ENCODE measurements at places on chromosomes 3 and 15.

DNA sequence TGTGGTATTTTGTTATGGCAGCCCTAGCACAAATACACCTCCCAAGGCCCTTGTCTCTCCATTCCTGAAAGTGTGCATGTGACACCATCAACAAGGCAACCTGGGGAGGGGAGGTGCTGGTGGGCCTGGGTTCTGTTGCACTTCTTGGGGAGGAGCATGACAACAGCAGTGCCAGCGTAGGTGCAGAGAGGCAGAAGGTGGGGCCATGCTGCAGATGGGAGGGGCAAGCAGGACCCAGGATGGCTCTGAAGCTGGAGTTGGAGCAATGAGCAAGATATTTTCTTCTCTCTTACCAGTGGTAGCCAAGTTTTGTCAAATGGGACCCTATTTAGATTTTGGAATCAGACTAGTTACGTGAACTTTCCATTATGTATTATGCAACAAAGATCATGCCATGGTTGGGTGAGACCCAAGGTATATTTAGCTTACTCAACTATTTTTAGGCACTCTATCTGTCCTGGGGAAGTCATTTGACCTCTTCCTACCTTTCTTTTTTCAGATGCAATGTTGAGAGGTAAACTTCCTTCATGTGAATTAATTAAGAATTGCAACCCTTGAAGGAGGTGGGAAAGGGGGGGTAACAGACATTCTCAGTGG lies 3.4 kb downstream of the FYCO1 start:
- H3K4me1 ChIP-seq: peaks cover 19% of the 10 kb centered on the region
- H3K4me3 ChIP-seq: no peak overlapping the region
- DNase-seq: no peak
- peaks cover 7% of the 10 kb centered on the region for H3K27me3 ChIP-seq
- no peak overlapping the region for H3K27ac ChIP-seq
- H3K36me3 ChIP-seq: no peaks in the 10 kb centered on the region

- H3K27me3 ChIP-seq: no peaks in the 10 kb centered on the region
- DNase-seq: no peak
- no peaks in the 10 kb centered on the region for H3K36me3 ChIP-seq
- H3K4me1 ChIP-seq: peaks cover 2% of the 10 kb centered on the region
- no peak overlapping the region for H3K27ac ChIP-seq
Measured at GRCh38 chr15:63364399-63365272, 17.0 kb downstream of the CA12 start.

- H3K4me1 ChIP-seq: no peaks in the 10 kb centered on the region
- no peaks in the 10 kb centered on the region for H3K36me3 ChIP-seq
- DNase-seq: no peak
- no peak overlapping the region for H3K4me3 ChIP-seq
- H3K27me3 ChIP-seq: no peaks in the 10 kb centered on the region
Measured at GRCh38 chr3:103786296-103786695, 1351.5 kb downstream of the ZPLD1 start.

- no peak overlapping the region for H3K27ac ChIP-seq
- H3K4me3 ChIP-seq: no peak overlapping the region
- H3K36me3 ChIP-seq: no peaks in the 10 kb centered on the region
- no peaks in the 10 kb centered on the region for H3K27me3 ChIP-seq
- peaks cover 6% of the 10 kb centered on the region for H3K4me1 ChIP-seq
- no peak for DNase-seq
Measured at GRCh38 chr3:61646851-61647525, 85.6 kb downstream of the PTPRG start.

GRCh38 chr3:55512571-55513343 lies 25.7 kb upstream of the WNT5A start:
- H3K4me1 ChIP-seq: peaks cover 16% of the 10 kb centered on the region
- H3K27me3 ChIP-seq: no peaks in the 10 kb centered on the region
- no peak for DNase-seq

DNA sequence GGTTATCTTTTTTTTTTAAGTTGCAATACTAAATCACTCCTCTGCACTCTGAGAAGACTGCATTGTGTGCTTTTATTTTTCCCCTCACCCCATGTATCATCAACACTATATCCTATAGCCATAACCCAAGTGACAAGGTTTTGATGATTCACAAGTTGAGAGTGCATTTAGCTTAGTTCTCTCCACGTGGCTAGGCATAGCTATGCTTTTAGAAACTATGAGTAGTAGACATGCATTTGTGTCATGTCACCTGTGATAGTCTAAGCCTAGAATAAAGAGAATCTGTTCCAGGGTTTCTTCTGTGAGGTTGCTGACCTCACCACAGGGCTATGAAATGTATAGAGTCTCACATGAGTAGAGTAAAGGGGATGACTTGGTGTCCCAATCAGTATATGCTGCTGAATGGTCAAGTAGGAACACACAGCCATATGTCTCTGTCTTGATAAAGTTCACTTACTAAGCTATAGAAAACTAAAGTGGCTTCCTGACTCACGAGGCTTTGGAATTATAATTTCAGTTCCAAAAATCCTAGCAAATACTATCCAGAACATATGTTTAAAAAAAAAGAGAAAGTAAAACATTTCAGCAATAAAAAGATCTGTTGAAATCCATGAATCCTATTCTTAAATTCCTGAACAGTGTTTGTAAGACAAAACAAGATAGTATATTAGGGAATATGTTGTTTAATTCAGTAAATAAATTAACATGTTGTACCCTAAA lies 206.3 kb downstream of the LSAMP start:
- H3K36me3 ChIP-seq: no peaks in the 10 kb centered on the region
- H3K4me3 ChIP-seq: no peak overlapping the region
- no peak for DNase-seq
- no peaks in the 10 kb centered on the region for H3K4me1 ChIP-seq
- no peak overlapping the region for H3K27ac ChIP-seq
- H3K27me3 ChIP-seq: no peaks in the 10 kb centered on the region

GRCh38 chr3:105364128-105364527 lies 2.6 kb upstream of the ALCAM start:
- H3K36me3 ChIP-seq: no peaks in the 10 kb centered on the region

DNA sequence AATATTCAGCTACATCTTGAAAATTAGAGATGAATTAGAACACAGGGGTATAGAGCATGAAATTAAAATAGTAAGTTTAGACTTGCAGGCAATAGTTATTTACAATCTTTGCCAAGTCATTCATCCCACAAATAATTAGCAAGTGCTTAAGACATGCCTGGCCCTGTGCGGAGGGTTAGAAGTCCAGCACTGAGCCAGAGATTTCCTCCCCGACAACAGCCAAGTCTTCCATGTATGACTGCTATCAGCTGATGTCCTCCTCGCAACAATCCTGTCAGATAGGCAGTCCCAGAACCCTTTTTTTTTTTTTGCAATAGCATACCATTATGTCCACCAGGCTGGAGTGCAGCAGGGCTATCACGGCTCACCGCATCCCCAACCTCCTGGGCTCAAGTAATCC lies 14.6 kb downstream of the SIN3A start:
- peaks cover 5% of the 10 kb centered on the region for H3K36me3 ChIP-seq
- H3K4me1 ChIP-seq: no peaks in the 10 kb centered on the region
- DNase-seq: no peak
- no peak overlapping the region for H3K4me3 ChIP-seq
- H3K27ac ChIP-seq: no peak overlapping the region

- H3K4me1 ChIP-seq: no peaks in the 10 kb centered on the region
- H3K4me3 ChIP-seq: no peak overlapping the region
- H3K27ac ChIP-seq: no peak overlapping the region
- no peaks in the 10 kb centered on the region for H3K27me3 ChIP-seq
- H3K36me3 ChIP-seq: no peaks in the 10 kb centered on the region
Measured at GRCh38 chr15:100536733-100537132, 8.0 kb upstream of the CERS3 start.

DNA sequence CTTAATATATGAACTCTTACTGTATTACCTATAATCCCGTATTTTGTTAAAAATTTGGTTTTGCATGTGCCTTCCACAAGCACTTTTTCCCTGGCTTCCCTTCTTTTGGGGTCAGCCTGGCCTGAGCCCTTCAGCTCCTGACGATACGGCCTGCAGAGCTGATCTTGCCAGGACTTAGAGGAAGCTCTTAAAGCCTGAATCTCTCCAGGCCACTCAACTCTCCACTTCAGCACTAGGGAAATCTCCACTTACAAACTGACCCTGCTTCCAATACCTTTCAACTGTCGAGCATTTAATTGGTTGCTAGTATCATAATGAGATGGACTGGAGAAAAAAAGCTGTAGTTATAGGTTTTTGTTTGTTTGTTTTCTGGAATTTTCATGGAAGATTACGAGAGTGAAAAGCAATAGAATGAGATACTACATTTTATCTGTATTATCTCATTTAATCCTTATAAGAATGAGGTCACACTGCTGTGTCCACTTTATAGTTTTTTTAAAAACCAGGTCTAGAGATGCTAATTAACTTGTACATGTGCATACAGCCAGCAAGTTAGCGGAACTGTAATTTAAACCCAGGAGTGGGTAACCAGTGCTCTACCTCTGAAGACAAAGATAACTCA lies 54.8 kb downstream of the ZBTB38 start:
- no peak for DNase-seq
- H3K36me3 ChIP-seq: no peaks in the 10 kb centered on the region
- no peak overlapping the region for H3K4me3 ChIP-seq
- no peak overlapping the region for H3K27ac ChIP-seq
- no peaks in the 10 kb centered on the region for H3K27me3 ChIP-seq

DNA sequence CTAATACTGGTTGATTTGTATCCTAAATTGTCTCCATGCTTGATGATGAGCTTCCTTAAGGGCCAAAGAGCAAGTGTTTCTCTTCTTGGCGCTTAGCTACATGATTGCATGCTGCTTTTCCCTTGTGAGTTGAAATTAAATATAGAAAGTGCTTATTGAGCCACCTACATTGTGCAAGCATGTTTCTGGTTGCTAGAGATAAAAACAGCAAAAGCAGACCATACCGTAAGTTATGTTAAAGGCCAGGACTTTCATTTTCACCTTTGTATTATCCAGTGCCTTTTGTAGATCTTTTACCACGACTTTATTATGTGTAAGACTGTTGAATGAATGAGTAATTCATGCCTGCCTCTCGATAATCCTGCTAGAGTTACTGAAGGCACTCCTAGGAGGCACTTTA lies 41.9 kb upstream of the CCNB2 start:
- H3K27ac ChIP-seq: no peak overlapping the region
- H3K4me3 ChIP-seq: no peak overlapping the region
- no peaks in the 10 kb centered on the region for H3K4me1 ChIP-seq
- DNase-seq: no peak
- no peaks in the 10 kb centered on the region for H3K27me3 ChIP-seq
- H3K36me3 ChIP-seq: peaks cover 36% of the 10 kb centered on the region

- no peak overlapping the region for H3K4me3 ChIP-seq
- H3K27ac ChIP-seq: no peak overlapping the region
- no peaks in the 10 kb centered on the region for H3K36me3 ChIP-seq
- H3K27me3 ChIP-seq: no peaks in the 10 kb centered on the region
- H3K4me1 ChIP-seq: peaks cover 33% of the 10 kb centered on the region
- DNase-seq: no peak
Measured at GRCh38 chr15:98723195-98723594, 74.9 kb downstream of the IGF1R start.

- no peak overlapping the region for H3K27ac ChIP-seq
- no peak for DNase-seq
- H3K4me1 ChIP-seq: no peaks in the 10 kb centered on the region
- no peaks in the 10 kb centered on the region for H3K36me3 ChIP-seq
- no peaks in the 10 kb centered on the region for H3K27me3 ChIP-seq
- no peak overlapping the region for H3K4me3 ChIP-seq
Measured at GRCh38 chr3:24377218-24377993, 117.2 kb downstream of the THRB start.

DNA sequence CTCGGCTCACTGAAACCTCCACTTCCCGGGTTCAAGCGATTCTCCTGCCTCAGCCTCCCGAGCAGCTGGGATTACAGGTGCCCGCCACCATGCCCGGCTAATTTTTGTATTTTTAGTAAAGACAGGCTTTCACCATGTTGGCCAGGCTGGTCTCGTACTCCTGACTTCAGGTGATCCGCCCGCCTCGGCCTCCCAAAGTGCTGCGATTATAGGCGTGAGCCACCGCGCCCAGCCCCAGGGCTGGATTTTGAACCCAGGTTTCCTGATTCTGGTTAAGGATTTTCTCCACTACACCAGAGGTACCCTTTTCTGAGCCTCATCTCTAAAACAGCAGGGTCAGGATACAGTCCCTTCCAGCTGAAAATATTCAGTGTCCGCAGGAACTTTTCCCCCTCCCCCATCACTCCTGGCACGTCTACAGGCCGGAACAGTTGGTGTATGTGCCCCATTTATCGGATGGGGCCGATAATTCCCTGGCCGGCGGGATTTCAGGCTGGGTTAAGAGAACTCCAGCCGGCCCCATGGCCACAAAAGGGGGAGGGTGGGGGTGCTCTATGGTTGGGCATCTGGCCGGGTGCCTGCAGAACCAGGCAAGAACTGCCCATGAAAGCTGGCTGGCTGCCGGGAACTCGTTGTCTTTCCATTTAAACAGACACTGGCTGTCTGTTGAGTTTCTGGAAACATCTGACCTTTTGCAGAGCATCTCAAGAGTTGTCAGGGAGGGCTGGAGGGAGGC lies 26.8 kb upstream of the SEMA4B start:
- no peaks in the 10 kb centered on the region for H3K27me3 ChIP-seq
- no peak overlapping the region for H3K27ac ChIP-seq
- H3K4me1 ChIP-seq: peaks cover 7% of the 10 kb centered on the region
- DNase-seq: no peak

DNA sequence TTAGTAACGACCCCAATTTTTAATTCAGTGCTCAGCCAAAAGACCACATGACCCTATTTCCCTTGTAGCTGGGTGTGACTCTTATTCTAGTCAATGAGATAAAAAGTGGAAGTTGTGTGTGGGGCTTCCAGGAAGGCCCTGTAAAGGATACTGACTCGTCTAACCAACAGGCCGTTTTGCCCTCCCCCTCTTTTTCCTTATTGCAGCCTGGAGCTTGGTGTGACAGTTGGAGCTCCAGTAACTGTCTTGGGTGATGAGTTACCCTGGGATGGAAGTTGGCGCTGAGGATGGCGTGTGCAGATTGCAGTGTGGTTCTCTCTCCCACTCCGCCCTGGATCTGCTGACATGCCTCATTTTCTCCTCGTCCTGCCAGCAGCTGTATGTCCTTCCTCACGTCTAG lies 209.3 kb upstream of the PROK2 start:
- no peaks in the 10 kb centered on the region for H3K4me1 ChIP-seq
- H3K27me3 ChIP-seq: no peaks in the 10 kb centered on the region
- H3K4me3 ChIP-seq: no peak overlapping the region
- H3K36me3 ChIP-seq: no peaks in the 10 kb centered on the region
- H3K27ac ChIP-seq: no peak overlapping the region

DNA sequence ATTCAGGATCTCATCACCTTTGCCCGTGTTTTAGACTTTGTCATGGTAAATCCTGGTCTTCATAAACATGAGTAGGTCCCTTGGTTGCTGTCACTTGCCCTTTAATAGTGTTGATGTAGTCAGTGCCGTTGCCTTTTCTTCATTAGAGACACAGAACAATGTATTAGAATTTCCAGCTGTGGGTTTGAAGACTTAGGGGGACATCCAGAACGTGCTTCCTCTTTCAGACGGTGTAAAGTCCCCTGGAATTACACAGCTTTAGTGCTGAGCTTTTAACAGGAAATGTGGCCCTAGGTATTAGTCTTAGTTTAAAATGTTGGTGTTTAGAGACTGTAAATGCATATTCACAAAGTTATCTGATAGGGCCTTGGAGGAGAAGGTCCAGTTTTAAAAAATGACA lies 8.8 kb upstream of the LRCH3 start:
- H3K4me3 ChIP-seq: no peak overlapping the region
- H3K27me3 ChIP-seq: no peaks in the 10 kb centered on the region
- H3K27ac ChIP-seq: no peak overlapping the region

GRCh38 chr3:58206406-58207011 lies 4.3 kb downstream of the DNASE1L3 start:
- H3K4me3 ChIP-seq: no peak overlapping the region
- peaks cover 3% of the 10 kb centered on the region for H3K27me3 ChIP-seq
- no peaks in the 10 kb centered on the region for H3K4me1 ChIP-seq

GRCh38 chr3:159937561-159938166 lies 51.0 kb upstream of the IL12A start:
- H3K4me1 ChIP-seq: no peaks in the 10 kb centered on the region
- no peak overlapping the region for H3K27ac ChIP-seq
- H3K4me3 ChIP-seq: no peak overlapping the region
- no peaks in the 10 kb centered on the region for H3K36me3 ChIP-seq
- no peaks in the 10 kb centered on the region for H3K27me3 ChIP-seq

Measured in H1 (cell line).